ENCODE measurements at places on chromosomes 16 and 17.

- no peak for DNase-seq
Measured at GRCh38 chr16:10240854-10241613, 58.8 kb upstream of the GRIN2A start.

DNA sequence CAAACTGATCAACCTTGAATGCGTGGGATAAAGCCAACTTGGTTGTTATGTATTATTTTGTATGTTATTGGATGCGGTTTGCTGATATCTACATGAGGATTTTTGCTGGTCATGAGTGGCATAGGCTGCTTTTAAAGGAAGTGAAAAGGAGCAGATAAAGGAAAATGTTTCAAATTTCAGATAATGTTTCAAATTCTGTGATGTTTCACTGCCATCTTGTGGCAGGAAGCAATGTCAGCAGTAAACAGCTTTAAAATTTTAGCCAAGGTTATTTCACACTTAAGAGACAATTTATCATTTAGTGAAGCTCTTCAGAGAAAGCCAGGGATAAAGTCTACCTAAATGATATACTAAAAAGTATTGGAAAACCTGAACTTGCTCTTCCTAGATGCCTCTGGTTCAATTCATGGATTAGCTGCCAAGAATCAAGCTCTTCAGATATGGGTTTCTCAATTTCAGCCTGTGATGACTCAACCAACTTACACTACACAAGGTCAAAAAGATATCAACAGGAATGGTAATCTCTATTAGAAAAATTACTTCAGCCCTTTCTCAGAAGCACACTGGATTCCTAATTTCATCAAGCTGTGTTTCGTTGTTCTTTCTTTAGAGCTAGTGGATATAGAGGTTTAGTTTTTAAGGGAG lies 136.0 kb upstream of the C17orf78 start:
- DNase-seq, result peak; percentile 21

DNA sequence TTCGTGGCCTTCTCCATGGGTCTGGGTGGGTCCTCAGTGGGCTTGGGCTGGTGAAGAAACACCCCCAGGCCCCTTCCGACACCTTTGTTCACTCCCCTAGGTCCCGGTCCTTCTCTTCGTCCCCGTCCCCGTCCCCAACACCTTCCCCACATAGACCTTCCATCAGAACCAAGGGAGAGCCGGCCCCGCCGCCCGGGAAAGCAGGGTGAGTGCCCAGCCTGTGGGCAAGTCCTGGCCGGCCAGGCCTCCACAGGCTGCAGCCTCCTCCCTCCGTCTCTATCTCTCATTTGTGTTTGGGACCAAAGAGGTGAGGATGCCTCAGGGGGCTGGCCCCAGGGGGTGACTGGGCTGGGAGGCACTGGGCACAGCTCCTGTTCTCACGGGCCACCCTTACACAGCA lies 14.5 kb upstream of the IL17C start:
- DNase-seq, result no peak

DNA sequence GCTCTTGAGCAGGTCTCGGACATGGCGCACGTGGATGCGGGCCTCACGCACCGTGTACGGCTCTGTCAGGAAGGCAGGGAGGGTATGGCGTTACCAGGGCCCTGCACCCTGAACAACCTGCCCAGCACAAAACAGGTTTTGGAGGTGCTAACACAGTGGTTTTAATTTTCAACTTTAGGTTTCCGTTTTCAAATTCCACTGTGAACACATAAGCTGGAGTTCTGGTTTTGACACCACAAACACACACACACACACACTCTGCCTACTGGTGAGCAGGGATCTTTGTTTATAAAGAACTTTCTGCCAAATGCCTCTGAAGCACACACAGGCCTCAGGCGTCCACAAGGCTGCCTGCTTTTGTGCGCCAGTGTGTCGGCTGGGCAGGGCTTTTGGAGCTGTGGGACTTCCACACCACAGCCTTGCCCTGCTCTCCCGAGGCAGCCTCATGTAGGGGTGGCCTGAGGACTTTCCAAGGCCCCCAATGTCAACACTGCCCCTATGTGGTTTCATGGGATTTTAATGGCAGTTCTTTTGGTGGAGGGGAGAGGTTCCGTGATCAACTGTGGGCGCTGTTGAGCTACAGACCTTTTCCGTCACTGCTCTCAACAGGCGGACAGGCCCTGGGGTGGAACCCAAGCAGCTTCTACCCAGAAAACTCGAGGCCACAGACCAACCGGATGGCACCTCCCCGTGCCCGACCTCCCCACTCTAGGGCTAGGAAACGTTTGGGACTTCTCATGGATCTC lies 9.4 kb downstream of the CLUH start:
- no peak for DNase-seq

DNA sequence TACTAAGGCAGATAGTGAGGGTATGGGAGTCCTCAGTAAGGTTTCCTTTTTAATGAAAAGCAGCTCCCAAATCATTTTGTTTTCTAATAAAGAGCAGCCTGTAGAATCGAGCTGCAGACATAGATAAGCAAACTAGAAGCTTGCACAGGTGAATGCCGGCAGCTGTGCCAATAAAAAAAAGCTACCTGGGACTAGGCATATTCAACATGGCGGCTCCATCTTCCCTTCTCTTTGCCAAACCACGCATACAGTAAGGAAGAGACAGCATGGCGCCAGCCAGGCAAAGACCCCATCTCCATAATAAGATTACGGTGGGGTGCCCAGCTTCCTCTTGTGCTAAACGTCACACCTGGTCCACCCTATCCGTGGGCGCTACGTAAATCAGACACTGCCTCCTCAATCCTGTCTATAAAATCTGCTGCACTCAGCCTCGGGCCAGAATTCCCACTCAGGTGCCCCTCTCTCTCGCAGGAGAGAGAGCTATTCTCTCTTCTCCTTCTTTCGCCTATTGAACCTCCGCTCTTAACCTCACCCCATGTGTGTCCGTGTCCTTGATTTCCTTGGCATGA lies 92.7 kb upstream of the FA2H start:
- no peak for DNase-seq
